ENCODE measurements at places on chromosomes 2 and 18.
A peak's percentile ranks its signal among the peaks of the same experiment; 100 is the strongest.

DNA sequence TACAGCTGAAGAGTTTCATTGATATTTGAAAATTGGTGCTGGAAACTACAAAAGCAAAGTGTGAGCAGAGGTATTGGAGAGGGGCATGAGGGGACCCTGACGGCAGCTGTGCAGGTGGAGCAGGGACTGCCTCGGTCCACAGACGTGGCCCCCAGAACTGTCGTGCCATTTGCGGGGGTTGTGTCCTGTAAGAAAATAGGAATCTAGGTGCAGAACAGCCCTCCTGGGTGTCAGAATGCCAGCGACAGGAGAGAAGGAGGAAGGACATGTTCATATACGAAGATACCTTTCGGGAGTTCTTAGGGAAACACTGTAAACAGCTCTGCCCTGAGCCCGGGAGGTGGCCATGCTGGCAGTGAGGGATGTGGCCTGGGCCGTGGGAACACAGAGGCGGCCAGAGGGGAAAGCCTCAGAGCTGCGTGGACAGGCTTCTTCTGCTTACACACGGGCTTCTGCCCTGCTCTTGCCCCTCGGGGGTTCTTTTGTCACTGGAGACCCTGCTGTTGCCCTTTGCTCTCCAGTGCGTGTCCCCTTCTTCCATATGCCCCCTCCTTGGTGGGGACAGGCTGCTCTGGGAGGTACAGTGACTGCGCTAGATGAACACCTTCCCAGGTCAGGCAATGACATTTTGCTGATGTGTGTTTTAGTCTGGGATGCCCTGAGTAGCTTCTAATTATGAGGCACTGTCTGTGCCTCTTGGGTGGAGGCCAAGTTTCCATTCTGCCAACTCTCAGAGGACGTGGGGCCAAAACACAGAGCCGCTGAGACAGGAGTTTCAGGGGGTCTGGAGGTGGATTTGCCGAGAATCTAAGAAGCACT, 81.9 kb upstream of the TXNDC2 start:
- no peak for DNase-seq

GRCh38 chr2:150160058-150160457, 327.4 kb downstream of the RND3 start:
- DNase-seq, result no peak

DNA sequence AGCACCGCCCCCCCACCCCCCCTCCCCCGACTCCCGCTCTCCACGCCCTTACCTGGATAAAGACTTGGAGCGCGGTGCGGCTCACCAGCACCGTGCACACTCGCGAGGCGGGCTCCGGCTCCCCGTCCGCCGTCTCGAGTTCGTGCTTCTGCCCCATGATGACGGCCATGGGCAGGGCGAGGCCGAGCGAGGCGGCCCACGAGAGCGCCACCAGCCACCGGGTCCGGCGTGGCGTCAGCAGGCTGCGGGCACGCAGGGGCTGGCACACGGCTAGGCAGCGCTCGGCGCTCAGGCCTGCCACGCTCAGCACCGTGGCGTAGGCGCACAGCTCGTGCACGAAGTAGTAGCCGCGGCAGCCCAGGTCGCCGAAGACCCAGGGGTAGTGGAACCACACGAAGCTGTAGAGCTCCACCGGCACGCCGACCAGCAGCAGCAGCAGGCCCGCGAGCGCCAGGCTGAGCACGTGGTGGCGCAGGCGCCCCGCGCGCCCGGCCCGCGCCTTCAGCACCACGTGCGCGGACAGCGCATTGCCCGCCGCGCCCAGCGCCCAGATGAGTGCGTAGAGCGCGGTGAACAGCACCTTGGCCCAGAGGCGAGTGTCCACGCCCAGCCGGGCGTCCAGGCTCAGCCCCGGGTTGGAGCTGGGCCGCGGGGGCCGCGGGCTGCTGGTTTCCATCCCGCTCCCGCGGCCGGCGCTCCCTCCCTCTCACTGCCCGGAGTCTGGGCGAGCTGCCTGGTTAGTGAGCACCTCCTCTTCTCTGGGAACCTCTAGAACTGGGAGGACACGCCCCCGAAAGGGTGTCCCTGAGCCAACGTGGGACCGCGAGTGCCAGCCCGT, at the start of gene NTSR2:
Gene NTSR2 (minus strand): TSS at position 742 of the 838 bp plus-strand sequence. CDS start 66 bp downstream, at position 676.
- peak; percentile 88 for DNase-seq

DNA sequence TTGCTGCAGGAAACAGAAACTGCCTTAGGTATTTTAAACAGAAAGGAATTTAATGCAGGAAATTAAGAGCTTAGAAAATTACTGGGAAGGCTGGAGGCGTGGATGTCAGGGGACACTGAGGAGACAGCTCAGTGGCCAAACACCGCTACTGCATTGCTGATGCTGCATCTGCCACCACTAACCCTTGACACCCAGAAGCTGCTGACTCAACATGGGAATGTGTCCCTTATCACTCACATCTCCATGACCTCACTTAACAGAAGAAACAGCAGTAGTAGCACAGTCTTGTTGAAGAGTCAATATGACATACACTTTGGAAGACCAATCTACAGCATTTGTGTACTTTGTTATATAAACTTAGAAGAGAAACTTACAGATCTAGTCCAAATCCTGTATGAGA, 906.1 kb downstream of the SLC4A3 start:
- DNase-seq, result peak; percentile 49

GRCh38 chr2:85438201-85439024, 19.9 kb downstream of the SH2D6 start:
- DNase-seq, result peak; percentile 35

GRCh38 chr18:74856434-74856833, 258.8 kb downstream of the ZNF407 start:
- no peak for DNase-seq

- no peak for DNase-seq
Observed at GRCh38 chr18:56982766-56983165, 164.1 kb upstream of the BOD1L2 start.

- no peak for DNase-seq
Observed at GRCh38 chr2:66428986-66429612, 5.8 kb upstream of the MEIS1 start.

DNA sequence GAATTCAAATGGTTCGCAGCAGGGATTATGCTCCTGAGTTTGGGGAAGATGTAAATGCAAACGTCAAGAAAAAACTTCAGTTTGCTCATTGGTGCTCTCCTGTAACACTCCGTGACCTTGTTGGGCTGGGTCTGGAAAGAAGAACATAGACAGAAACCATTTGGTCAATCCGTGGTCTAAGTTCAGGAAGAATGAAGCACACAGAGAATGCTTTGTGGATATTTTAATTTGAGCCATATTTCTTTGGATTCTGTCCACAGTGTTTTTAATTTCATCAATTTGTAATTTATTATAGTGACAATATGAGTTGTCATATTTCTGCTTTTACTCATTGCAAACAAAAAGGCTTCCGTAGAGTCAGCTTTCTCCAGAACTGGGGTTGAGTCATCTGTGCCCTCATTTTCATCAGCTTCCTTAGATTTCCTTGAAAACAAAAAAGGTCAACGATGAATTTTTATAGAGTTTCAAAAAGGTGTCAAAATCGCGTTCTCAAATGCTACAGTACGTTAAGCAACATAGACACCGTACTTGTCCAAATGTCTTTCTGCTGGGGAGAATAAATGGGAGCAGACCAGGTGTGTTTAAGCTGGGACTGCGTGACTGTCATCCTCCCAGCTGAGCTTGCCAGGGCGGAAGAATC, 606.4 kb downstream of the RNF144A start:
- peak; percentile 63 for DNase-seq

- no peak for DNase-seq
Observed at GRCh38 chr2:107932488-107932887, 53.8 kb upstream of the SLC5A7 start.

GRCh38 chr2:120934574-120935338, 199.1 kb downstream of the GLI2 start:
- peak; percentile 92 for DNase-seq

GRCh38 chr18:48534364-48534763, 4.5 kb upstream of the CTIF start:
- peak; percentile 61 for DNase-seq

- peak; percentile 53 for DNase-seq
Observed at GRCh38 chr18:25229081-25229480, 122.9 kb downstream of the ZNF521 start.

GRCh38 chr2:161415034-161415986, 787 bp upstream of the TBR1 start:
- no peak for DNase-seq

DNA sequence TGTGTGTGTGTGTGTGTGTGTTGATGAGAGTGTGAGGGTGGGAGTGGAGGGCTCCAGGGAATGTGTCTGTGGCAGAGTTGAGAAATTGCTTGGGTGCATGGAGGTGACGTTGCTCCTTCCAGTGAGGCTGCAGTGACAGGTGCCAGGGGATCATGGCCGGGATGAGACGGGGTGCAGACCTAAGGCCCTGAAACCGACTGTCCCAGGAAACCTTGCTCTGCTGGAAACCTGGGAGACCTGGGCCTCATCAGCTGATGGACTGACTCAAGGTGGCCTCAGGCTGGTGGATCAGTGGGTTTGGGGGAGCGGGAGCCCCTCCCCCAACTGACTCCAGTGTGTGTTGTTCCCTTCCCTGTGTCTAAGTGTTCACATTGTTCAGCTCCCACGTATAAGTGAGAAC, 56.6 kb downstream of the INHBB start:
- DNase-seq, result no peak

DNA sequence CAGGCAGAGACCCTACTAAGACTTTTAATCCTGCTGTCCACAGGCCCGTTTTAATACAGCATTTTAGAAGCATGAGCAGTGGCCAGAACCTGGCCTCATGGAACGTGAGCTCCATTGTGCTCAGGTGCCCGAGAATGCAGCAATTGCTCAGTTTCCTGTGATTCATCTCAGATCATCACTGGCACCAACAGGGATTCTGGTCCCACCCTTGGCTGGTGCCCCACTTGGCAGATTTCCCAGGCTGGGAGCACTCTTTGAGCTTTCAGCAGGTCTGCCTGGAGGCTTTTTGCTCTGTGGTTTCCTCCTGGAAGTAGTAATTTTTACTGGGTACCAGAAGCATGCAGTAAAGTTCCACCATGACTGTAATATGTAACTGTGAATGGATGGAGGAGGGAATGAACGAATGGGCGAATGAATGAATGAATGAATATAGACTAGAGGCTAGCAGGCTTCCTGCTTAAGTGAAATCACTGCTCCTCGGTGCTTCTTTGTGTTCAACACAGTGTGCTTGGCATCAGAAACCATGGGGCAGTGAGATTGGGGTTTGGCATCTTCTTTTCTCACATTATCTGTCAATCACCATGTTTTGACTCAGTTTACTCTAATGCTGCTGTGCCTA, 312.9 kb downstream of the PRKCE start:
- DNase-seq, result peak; percentile 88

DNA sequence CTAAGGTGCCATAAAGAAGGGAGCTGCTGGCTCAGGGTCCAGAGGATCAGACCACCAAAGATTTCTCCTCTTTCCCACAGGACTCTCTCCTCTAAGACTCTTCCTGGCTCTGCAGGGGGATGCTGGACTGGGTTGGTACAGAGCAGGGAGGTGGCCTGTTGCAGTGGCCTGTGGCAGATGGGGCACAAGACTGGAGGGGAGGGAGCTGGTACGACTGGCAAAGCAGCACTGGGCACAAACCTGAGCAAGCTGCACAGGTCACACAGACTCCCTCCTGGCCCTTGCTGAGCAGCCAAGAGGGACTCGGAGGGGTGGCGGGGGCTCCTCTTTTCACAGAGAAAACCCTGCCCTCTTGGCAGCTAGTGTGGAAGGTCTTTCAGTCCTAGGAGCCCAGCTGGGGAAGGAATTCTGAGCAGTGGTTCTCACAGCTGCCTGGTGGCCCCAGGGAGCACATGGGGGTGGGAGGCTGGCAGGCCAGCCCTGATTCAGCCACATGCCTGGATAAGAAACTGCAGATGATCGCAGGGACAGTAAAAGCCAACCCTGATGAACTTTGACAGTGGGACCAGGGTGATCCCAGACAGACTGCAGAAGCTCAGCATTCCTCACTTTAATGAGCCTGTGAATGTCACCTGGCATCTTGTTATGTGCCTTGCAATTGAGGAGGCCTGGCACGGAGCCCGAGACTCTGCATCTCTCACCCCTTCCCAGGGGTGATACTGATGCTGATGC, 32.5 kb upstream of the ACAA2 start:
- DNase-seq, result no peak

DNA sequence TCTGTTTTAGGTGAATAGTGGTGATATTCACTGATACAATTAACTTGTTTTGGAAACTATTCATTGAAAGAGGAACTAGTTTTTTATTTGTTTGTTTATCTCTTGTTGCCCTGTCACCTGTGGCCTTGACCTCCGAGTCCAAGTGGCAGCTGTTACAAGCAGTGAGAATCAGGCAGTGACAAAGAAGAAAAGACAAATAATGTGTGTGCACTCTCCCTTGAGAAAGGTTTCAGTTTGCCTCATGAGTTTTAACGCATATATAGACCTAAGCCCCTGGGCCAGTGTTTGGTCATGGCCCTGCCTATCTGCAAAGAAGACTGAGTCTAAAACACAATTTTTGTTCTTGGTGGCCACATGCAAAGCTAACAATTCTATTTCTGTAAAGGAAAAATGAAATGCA, 15.3 kb downstream of the KYNU start:
- DNase-seq, result no peak

GRCh38 chr18:3036108-3036507, 23.2 kb upstream of the LPIN2 start:
- DNase-seq, result no peak

DNA sequence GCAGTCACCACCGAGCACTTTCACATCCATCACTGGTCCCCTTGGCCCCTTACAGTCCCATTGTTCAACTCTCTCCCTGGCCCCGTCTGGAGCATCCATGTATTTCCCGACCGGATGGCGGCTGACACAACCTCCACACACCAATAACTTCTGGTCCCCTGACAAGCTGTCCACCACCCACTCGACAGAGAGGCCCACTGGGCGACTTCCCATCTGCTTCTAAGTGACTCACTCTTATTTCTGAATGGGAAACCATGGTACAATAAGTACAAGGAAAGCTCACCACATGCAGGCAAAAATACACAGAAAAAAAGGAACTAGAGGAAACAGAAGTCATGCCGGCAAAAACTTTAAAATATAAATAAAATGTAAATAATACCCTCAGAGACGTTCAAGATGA, 82.9 kb upstream of the RAB12 start:
- DNase-seq, result no peak

GRCh38 chr2:55856936-55857335, 66.6 kb downstream of the EFEMP1 start:
- no peak for DNase-seq

DNA sequence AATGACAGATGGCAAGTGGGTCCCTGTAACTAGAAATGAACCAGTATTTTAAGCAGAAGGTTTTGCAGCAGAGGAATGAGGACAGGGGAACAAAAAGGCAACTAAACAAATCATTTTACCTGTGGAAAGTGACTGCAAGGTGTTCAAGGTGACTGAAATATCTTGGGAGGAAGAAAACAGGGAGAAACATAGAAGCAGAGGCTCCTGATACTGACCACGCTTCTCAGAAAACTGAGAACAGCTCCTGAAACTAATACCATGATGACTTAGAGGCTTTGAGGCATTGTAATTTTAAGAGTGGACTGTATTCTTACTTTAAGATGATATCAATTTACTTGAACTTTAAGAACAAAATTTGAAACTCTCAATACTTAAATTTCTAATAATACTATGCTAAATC, at the start of gene DYTN:
Gene DYTN (minus strand): TSS at position 101 of the 400 bp plus-strand sequence. CDS start 117 bp downstream, outside the sequence.
- DNase-seq, result no peak

DNA sequence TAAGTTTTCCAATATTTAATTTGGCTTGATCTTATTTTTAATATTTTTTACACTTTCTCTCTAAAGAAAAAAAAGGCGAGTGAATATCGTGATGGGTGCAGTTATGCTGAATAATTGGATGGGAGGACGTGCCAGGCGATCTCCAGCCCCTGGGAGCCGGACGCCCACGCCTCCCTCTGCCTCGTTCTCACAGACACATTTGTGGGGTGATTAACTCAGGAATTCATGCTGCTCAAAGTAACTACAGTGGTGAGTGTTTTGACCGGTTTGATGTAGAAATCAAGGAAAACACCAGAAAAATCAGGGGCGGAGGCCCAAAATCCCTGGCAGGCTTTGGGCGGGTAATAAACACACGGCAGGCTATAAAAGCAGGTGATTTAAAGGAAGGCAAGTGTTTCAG, 736.8 kb upstream of the SALL3 start:
- no peak for DNase-seq
